ENCODE measurements at places on chromosomes 5 and 9.

- no peak for DNase-seq
These were observed 457.5 kb downstream of the KIF4B start for GRCh38 chr5:155471027-155471426.

DNA sequence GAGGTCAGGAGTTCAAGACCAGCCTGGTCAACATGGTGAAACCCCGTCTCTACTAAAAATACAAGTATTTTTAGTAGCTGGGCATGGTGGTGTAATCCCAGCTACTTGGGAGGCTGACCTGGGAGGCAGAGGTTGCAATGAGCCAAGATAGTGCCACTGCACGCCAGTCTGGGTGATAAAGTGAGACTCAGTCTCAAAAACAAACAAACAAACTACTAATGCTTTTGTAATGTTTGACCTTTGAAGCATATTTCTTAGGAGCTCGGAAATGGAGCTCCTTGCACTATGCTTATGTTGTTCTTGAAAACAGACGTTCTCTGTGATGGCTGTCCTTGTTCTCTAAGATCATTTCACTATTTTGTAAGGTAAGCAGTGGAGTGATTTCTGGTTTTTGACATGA, 6.0 kb downstream of the F2RL2 start:
- DNase-seq, result no peak

- no peak for DNase-seq
These were observed 1231.6 kb upstream of the CDH9 start for GRCh38 chr5:28269978-28270377.

GRCh38 chr9:133727876-133728441, 10.2 kb downstream of the SARDH start:
- DNase-seq, result no peak

DNA sequence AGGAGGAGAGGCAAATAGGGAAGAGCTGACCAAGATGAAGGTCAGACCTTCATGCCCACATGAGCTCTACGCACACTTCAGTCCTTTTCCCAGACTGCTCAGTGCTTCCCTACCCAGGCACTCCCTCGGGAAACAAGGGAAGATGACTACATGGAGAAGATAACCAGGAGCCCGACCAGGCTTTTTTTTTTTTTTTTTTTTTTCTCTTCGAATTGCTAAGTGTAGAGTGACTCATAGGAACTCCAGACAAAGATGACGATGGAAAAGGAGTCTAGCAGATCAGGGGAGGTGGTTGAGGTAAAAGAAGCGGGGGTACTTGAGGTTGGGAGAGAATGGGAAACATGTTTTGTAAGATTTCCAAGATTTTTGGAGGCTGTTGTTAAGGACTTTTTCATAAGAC, 526.1 kb downstream of the BNC2 start:
- no peak for DNase-seq

GRCh38 chr5:65299861-65300260, 181.9 kb downstream of the ADAMTS6 start:
- DNase-seq, result no peak

DNA sequence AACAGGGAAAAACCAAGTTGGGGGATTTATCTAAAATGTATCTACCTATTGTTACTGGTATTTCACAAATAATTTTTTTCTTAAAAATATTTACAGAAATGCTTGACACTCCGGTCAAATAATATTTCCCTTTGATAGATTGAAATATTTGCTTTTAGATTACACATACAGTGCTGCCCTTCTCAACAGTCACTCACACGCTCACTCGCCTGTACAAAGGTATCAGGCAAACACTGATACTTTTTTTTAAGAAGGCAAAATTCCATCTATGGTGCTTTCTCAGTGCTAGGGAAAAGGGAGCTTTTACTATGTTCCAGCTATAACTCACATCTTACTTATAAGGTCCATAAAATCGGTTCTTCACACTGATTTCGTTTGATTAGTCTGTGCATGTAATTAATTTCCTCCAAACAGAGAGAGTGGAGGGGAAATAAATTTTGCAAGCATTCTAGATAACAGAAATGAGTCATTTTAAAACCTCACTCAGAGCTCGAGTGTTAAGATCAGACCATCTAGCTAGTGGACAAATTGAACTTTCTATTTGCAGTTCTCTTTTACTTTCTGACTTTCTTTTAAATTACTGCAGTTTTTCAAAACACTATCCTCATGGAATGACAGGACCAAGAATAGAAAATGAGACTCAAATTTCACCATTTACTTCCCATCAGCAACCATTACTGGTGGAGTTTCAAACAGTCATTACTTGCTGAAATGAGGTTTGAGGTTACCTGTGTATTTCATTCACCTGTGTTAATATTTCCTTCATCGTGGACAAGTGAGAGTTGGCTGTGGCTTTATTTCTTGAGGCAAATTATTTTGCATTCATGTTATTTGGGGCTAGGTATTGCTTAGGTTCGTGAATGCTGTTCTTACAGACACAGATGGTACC, 273.2 kb downstream of the RAB3C start:
- no peak for DNase-seq

DNA sequence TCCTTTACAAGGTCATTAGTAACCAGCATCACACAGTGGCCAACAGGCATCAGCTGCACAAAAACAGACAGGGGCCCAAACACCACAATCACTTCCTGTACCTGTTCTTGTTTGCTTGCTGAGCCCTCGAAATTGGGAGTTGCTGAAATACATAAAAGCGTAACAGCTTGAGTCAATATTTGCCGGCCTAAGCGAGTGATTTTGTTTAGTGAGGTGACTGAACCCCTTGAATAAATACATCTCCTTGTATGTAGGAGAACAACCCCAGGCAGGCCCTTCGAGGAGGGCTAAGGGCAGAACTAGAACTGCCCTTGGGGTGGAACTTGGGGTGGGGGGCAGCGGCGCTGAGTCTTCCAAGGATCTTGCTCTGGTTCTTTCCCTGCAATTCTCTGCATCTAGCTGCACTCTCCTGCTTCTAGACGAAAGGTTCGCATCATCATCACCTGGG, 502.5 kb downstream of the RASEF start:
- no peak for DNase-seq

- DNase-seq, result no peak
These were observed 112.8 kb downstream of the CMYA5 start for GRCh38 chr5:79802406-79802805.

DNA sequence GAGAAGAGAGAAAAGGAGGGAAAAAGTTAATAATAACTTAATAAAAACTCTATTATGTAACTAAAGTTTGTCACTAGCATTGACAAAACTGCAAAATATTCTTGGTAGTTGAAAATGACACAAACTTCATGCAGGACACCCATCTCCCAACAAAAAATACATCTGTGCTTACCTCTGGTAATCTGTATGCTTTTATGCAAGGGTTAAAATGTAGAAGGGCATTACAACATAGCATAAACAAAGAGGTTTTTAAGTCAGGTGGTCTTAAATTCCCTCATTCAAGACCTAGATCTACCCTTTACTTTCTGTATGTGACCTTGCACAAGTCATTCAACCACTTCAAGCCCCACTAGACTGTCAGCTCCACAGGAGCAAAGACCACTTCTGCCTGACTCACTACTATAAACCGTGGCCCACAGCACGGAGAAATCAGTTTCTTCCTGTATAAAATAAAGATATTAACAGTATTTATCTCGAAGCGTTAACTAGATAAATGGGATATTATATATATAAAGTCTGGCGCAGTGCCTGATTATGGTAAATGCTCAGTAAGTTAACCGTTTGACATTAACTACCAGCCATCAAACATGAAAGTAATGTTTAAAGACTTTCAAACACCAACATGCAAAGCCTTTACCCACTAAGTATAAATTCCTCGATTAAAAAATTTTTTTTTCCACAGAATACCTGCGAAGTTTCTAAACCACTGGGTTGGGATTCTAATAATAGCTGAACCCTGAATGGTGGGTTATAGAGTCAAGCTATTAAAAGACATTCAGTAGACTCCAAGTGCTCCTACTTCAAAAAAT, 2.0 kb downstream of the FBXL17 start:
- no peak for DNase-seq

GRCh38 chr5:127306647-127307046, 16.1 kb downstream of the MEGF10 start:
- DNase-seq, result no peak

DNA sequence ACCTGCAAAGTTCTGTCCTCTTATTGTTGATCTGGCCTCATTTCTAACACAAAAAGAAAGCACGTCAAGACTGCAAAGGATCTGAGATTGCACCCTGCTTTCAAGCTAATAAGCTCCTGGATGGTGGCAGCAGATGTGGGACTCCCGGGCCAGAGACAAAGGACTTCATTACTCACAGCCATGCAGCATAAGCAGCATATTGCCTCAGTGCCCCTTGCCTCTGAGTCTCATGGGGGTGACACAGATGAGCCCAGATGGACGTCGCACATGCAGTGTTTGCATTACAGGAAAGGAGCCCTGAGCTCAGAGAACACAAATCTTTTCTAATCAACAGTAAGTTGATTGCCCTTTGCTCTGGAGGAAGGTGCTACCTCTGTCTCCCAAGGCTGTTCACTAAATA, 105.0 kb downstream of the SLC28A3 start:
- DNase-seq, result no peak

DNA sequence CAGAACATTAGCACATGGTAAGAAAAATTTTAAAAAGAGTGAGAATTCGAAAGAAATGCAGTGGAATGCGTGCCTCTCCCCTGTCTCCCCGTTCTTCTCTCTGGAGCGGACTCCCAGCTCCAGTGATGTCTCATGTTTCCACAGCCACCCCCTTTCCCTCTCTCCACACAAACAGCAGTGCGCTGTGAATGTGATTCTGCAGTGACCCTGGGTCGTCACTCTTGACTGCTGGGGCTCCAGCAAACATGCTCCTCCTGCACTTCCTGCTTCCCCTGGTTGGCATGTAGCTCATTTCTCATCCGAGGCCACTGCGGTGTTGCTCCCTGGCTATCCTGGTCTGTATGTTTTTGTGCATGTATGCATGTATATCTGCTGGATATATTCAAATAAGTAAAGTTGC, 13.3 kb downstream of the PHF2 start:
- peak; percentile 42 for DNase-seq

DNA sequence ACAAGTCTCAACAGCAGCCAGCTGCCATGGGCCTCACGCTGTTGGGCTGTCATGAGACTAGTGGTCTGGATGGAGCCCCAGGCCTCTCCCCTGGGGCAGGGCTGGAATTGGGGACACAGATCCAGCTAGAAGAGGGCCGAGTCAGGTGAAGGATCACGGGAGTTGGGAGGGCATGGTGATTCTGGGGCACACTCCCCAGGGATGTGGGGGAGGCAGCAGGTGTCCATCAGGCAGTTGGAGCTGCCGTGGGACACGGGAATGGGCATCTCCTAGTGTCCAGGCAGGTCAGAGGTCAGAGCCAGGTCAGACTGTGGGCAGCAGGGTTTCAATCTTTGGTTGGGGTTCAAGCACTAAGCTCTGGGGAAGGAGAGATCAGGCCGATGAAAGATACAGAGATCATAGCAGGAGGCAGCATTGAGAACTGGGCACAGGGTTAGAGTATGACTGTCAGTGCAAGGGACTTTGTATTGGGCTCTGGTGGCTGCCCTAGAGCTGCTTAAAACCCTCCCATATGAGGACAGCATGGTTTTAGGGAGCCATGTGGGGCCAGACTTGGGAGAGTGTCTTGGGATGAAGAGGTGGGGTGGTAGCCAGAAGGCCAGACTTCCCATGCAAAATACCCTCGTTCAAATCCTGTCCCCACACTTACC, 59.2 kb downstream of the ARHGEF37 start:
- DNase-seq, result no peak

DNA sequence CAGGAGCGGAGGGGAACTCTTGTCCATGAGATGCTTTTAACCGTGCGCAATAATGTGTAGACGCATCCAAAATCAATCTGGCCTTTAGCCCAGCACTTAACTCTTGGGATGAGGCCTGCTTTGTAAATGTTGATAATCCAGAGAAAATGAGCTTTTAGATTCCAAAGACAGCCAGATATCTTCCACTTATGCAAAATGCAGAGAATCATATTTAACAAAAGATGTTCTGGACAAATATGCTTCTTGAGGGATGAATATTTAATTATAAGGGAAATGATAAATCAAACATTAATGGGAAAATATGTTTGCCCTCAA, 5.6 kb downstream of the S1PR3 start:
- no peak for DNase-seq

GRCh38 chr9:111691672-111692329, 30.4 kb downstream of the GNG10 start:
- no peak for DNase-seq

DNA sequence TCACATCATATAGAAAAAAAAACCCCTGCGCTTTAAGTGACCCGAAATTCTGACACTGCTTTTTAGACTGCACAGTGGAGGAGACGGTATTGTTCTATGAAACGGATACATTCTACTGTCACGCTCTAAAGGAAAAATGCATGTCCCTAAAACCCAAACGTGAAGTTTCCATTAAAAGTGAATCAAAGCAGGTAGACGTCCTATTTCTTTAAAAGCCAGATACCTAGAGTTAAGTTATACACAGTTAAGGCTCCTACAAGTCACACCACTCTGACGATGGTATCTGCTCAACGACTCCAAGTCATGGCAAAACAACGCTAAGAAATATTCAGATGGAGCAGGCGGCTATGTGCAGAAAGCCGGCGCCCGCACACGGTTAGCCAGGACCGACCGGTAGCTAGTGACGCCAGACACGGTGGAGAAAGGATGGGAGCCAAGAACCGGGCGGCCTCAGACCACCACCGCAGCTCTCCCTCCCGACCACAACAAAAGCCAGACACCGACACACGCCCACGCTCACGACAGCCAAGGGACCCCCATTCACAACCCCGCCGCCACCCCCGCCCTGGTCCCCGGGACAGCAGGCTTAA, 734 bp downstream of the SKP1 start:
- DNase-seq, result no peak

- DNase-seq, result no peak
These were observed 309.7 kb upstream of the MPDZ start for GRCh38 chr9:13589034-13589737.

DNA sequence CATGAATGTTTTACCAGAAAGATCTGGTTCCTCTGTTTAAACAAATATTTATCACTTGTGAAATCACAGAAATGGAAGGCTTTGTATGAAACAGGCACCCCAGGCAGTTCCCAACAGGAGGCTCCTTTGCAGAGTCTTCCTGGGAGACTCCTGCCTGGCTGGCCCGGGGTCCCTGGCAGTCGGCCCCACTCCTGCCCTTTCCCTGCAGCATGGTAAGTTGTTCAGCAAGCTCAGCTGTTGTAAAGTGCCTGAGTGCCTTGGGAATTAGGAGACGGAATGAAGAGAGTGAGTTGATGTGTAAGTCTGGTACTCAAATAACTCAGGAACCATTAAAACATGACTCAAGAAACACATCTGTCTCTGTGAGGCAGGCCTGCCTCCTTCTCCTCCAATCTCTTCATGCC, 17.5 kb upstream of the LHFPL2 start:
- no peak for DNase-seq

All from epithelial cell of proximal tubule (primary cell).